NCI-H774 (cell line): ENCODE measurements at places on chromosomes 16 and 17.

DNA sequence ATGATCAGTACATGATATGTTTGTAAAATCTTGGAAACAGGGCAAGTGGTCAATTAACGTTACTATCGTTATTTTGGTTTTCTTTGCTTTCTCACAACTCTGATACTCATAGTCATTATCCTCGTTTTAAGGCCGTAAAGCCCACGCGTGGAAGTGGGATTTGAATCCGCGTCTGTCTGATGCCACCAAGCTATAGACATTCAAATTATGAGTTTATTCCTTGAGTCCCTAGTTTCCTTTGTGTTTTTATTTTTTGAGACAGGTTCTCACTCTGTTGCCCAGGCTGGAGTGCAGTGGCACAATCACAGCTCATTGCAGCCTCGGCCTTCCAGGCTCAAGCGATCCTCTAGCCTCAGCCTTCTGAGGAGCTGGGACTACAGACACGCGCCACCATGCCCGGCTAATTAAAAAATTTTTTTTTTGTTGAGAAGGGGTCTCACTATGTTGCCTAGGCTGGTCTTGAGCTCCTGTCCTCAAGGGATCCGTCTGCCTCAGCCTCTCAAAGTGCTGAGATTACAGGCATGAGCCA lies 1.0 kb downstream of the DCTN5 start:
- no peak for DNase-seq

GRCh38 chr17:16027708-16028584 lies 28.3 kb downstream of the TTC19 start:
- DNase-seq: no peak

DNA sequence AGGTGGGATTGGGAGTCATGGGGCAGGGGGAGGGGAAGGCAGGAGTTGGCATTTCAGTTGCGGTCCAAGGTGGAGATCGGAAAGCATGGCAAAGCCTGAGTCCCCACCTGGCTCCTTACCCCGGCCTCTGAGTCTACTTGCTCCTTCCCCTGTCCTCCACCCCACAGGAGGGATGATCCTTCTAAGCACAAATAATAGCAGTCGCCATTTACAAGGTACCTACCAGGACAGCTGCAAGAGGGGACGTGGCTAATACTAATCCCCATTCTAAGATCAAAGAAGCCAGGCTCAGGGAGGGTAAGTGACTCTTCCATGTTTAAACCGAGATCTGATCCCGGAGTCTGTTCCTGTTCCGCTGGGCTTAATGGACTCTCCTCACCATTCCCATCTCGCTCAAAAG lies 396.3 kb downstream of the SLC39A11 start:
- DNase-seq: no peak

DNA sequence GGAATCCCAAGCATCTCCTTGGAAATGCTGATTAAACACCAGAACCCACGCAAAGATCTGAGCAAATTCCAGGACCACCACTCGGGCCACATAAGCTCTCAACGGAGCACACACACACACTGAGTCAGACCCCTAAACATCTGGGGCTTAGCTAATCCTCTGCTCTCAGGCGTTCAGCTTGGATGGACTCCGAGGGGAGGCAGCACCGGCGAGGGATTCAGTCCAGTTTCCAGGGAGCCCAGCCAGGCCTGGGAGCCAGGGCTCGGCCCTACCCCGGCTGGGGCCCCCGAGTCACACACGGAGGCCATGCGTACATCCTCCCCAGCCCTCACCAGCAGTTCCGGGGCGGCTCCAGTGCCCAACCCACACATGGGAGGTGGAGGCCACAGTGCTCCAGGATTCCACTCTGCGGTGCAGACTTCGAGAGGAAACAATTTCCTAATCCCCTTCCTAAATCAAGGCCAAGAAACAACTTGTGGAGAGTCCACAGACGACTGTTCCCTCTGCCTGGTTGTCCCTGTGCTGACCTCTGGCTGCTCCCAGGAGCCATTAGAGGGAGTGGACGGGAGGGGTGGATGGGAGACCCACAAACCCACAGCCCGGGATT lies 70.5 kb downstream of the GAS7 start:
- no peak for DNase-seq
